ENCODE measurements at places on chromosomes 11 and 22.

DNA sequence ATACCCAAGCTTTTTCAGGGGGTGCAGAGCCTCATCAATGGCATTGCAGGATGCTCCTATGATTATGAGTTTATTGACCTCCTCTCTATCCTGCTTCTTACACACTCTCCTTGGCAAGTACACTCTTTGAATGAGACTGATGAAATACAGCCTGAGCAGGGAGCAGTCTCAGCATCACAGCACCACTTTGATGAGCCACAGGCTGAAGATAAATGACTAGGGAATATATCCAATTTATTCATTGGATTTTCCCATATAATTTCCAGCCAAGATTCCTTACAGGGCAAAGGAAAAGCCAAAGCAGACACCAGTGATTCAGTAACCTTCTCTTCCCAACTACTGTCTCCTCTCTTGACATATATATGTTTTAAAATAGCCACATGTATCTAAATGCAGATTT, 79.2 kb downstream of the CASP12 start:
- no peak for DNase-seq

DNA sequence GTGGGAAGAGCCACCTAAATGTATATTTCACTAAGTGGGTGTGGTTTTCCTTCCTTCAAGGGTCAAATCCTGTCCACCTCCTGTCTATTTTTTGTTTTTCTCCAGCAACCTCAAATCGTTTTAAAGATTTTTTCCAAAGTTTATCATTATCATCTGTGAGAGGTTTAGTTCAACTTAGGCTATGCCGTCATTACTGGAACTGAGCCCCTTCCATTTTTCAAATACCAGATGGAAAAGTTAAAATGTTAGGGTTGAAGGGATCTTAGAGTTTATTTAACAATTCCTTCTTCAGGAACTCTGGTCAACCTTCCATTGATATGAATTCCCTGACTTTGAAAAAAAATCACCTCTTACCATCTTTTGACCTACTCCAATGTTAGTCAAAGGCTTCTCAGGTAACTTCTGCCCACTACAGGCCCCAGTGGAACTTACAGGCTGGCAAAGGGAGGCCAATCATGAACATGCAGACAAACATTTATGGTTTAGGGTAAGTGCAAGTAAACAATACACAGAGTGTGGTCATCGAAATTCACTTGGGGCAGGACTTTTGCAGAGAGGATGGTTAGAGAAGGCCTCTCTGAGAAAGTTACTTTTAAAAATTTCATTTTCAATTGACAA, 45.2 kb downstream of the SYN3 start:
- DNase-seq, result no peak

GRCh38 chr11:7251836-7252682, at the start of gene SYT9:
Gene SYT9, plus strand, starts transcription at chr11:7251904. Its CDS starts 283 bp downstream, at chr11:7252187.
- DNase-seq, result no peak

GRCh38 chr22:20393705-20394476, at the start of gene ZNF74:
Gene ZNF74, plus strand, starts transcription at chr22:20394151. Its CDS starts 478 bp downstream, at chr22:20394629.
- DNase-seq, result peak; percentile 60

DNA sequence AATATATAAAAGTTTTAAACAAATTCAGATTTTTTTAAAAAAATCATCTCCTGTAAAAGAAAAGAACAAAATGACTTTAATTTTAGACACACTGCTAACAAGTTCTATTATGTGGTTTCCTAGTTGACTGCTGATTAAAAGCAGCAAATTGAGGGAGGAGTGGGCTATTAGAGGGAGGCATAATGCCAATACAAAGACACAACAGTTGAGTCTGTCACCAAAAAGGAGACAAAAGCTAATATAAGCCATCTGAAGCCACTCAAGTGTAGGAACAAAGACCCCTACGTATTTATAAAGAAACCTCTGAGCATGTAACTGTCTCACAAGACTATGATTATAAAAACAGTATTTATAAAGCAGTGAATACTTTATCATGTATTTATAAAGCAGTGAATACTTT, 28.6 kb downstream of the TMEM123 start:
- DNase-seq, result no peak

- DNase-seq, result no peak
Observed at GRCh38 chr11:108825381-108825780, 160.5 kb downstream of the DDX10 start.

DNA sequence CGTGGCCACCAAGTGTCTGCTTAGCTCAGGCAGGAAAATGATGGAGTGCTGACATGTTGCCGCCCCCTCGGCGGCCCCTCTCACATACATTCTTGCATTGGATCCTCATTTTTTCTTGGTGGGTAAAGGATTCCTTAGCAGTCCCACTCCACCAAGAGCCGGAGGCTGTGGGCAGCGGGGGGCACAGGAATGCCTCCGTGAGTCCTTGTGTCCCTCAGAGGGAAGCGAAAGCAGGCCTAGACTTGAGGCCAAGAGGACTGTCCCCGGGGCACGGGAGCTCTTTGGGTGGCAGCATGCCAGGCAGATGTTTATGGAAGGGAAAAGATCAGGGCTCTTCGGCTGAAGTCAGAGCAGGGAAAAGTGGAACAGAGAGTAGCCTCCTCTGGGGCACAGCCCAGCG, 21.6 kb downstream of the LRFN4 start:
- no peak for DNase-seq

- no peak for DNase-seq
Observed at GRCh38 chr22:50583294-50583861, 729 bp upstream of the CHKB start.

DNA sequence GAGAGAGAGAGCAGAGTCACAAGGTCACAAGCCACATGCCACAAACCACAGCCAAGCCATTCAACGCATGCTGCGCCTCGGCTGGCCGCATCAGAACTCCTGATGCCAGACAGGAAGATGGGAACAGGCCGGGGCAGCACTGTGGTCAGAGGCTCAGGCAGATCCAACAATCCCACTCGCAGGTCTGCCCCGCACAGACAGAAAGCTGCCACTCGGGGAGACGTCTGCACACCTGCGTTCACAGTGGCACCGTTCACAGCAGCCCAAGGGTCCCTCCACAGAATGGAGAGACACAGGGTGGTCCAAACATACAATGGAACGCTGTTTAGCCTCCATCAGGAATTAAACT, 408.8 kb downstream of the CTTN start:
- DNase-seq, result no peak

DNA sequence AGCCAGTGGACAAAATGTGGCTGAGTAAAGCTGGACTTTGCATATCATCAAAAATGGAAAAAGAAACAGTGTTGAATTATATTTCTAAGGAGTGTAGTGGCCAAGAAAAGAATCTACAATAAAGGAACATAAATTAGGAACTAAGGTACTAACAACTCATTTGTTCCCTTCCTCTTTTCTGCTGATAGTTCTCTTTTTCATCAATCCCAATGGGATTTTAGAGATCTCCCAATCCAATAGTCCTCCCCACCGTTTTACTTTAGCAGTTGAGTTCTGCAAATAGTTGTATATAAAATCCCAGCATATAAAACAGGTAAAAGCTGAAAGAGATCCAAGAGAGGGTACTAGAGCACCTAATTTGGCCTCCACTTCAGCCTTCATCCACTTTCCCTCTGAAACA, 2.0 kb downstream of the PRCP start:
- DNase-seq, result no peak

DNA sequence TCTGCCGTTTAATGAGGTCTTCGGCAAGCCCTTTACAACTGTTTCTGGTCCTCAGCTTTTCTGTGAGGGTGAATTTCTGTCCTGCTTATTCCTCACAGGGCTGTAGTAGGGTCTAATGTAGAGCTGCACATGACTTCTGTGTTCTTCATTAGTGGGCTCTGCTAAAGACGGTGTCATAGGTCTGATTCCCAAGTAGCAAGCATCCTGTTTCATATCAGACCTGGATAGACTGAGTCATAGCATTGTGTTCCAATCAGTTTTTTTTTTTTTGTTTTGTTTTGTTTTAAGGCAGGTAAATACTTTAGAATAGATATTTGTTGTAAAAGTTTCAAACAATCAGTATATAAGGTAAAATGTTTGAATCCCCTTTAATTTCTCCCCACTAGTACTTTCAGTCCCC, 35.4 kb downstream of the BIRC2 start:
- DNase-seq, result no peak

DNA sequence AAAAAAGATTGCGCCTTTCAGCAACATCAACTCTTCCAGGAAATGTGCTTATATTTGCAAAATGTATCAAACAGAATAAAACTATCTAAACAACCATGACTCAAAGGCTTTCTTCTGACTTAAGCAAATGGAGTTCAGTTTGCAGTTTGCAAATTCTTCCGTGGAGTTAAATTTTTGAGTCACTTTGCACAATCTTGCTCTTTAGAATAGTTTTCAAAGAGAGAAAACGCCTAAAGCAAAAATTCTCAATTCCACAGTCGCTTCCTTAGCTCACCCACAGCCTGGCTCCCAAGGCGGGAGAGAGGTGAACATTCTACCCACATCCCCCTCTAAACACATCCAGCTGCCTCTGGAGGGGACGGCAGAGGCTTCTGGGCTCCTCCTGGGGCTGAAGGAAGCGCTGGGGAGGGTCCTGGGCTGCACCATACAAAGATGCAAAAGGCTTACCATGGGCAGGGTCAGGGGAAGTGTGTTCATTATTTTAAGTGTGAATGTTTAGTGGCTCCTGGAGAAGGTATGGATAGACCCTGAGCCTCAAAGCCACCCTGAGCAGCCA, 1487.3 kb downstream of the TBC1D22A start:
- no peak for DNase-seq

GRCh38 chr22:27866135-27867084, 52.6 kb downstream of the PITPNB start:
- DNase-seq, result no peak

GRCh38 chr11:30587269-30587812, 1.2 kb upstream of the MPPED2 start:
- no peak for DNase-seq

DNA sequence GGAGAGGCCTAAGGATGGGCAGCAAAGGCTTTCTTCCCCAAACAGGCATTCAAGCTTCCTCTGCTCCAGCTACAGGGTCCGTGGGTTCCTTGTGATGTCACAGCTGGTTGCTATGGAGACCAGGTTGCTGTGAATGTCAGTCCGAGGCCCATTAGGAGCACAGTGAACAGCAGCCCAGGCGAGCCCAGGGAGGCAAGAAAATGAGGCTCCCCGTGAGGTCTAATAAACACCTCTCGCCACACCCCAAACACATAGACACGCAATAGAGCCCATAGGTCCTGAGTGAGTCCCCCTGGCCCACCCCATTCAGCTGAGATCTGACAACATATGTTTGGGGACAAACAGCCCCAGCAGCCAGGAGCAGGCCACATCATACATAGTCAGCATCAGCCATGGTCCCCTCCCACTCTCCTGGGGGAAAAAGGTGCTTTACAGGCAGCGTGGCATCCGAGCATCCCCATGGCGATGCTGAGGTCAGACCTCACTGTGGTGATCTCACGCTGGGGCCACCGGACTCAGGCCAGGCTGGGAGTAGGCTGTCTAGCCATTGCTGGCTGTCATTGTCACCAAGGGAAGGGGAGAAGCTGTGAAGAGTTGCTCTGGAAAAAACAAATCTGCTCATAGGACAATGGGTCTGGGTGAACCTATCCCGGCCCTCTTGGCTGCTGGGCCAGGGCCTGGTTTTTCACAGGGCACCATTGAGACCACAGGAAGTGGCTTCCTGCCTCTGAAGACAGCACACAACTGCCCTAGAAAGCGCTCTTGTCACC, 23.1 kb upstream of the TP53I11 start:
- no peak for DNase-seq

DNA sequence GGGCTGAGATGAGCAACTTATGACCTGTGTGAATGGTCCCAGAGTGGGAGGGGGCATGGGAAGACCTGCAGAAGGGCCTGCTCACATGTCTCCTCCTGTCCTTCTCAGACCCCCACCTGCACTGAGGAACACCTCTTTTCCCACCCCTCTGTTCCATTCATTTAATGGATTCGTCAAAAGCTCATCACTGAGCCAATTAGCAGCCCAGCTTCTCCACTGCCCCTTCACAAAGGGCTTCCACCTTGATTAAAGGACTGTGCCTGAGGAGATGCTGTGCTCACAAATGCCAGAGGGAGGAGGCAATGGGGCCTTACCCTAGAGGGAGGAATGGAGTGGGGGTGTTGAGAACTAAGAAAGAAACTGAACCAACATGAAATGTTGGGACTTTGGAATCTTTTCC, 14.0 kb upstream of the CDON start:
- no peak for DNase-seq

- no peak for DNase-seq
Observed at GRCh38 chr22:23246982-23247766, 66.9 kb downstream of the BCR start.

DNA sequence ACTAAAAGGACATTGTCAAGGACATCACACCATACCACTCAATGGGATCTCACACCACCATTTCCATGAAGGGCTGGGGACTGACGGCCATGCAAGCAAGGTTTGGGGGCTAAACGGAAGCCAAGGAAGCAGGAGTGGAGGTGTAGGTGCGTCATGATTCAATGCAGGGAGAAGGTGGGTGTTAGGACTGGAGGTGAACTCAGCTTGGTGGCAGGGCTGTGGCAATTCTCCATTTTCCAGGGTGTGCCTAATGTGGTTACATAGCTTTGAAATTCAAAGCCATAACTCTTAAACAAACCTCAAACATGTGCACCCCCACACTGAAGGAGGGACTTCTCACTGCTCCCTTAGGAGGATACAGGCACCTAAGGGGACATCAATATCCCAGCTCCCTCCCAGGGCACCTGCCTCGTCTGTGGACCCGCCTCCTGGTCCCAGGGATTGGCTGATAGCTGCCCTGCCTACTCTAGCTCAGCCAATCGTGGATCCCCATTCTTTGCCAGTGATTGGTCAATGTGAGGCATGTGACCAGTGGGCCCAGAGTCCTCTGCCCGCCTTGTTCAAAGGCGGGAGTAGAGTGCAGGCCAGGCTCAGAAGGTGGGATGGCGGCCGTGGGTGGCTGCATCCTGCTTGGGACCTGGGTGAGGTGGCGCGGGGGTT, 64.6 kb downstream of the CTTN start:
- DNase-seq, result no peak

GRCh38 chr22:22884888-22885840, 2.5 kb upstream of the IGLL5 start:
- no peak for DNase-seq

GRCh38 chr22:32728291-32728690, 73.2 kb upstream of the TIMP3 start:
- no peak for DNase-seq

- no peak for DNase-seq
Observed at GRCh38 chr11:14041040-14041439, 78.5 kb downstream of the SPON1 start.

DNA sequence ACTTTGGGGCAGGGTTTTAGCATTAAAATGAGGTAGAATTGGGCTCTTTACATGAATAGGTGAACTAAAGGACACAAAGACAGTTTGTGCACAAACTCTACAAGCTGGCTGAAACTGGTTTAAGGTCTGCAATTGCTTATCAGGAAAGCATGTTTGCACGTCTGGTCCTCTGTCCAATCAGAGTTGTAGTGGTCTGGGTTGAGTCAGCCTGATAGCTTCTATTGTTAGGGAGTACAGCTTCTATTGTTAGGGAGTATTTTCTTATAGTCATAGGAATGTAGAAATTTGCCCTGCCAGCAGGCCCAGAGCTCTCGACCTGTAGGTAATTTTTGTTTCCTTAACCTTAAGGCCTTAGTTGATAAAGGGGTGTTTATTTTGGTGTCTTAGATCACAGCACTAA, 1422.4 kb downstream of the LRRC4C start:
- DNase-seq, result no peak

DNA sequence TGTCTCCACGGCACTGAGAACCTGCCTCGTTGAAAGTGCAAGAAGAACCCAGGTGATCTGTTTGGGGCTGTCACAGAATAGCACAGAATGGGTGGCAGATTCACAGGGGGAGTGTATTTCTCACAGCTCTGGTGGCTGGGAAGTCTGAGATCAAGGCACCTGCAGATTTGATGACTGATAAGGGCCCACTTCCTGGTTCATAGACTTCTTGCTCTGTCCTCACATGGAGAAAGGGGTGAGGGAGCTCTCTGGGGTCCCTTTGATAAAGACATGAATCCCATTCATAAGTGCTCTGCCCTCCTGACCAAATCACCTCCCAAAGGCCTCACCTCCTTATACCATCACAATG, 198.5 kb upstream of the SORL1-AS1 start:
- DNase-seq, result no peak
